ENCODE measurements at places on chromosomes 7 and 10. TPM values are rescaled to one million over a fixed set of nuclear protein-coding genes. Genes with fewer than 3 reads are reported as not detected.
A peak's percentile ranks its signal among the peaks of the same experiment; 100 is the strongest.

NPC1L1 gene
- not detected for total RNA-seq

- no peak overlapping the region for H3K4me3 ChIP-seq
- peaks cover 16% of the 10 kb centered on the region for H3K36me3 ChIP-seq
- H3K27ac ChIP-seq = no peak overlapping the region
- DNase-seq = no peak
- no peaks in the 10 kb centered on the region for H3K4me1 ChIP-seq
- no peaks in the 10 kb centered on the region for H3K27me3 ChIP-seq
Measured at GRCh38 chr10:113889911-113890310, 35.5 kb downstream of the NHLRC2 start.

ING3 gene
- total RNA-seq = 10.1 TPM

CYP3A4 gene
- total RNA-seq = not detected

PPP1R3C gene
- total RNA-seq = 238 TPM

- DNase-seq = no peak
- H3K4me1 ChIP-seq = peaks cover 5% of the 10 kb centered on the region
- no peak overlapping the region for H3K27ac ChIP-seq
- no peaks in the 10 kb centered on the region for H3K36me3 ChIP-seq
- H3K27me3 ChIP-seq = peaks cover 15% of the 10 kb centered on the region
Measured at GRCh38 chr7:150904011-150904909, 51.9 kb downstream of the AOC1 start.

DNA sequence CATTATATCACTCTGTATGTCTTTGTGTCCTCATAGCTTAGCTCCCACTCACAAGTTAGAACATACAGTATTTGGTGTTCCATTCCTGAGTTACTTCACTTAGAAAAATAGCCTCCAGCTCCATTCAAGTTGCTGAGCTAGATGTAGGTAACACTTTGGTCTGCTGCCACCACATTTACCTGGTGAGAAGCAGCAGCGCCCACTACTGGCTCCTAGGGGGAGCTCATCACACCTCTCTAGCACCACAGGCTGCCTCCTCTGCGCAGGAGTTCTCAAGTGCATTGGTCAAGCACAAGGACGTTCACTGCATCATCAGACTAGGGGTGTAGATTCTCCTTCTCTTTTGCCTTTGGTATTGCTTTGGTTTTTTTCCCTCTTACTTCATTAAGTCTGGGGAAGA lies 530.9 kb upstream of the AUTS2 start:
- H3K4me1 ChIP-seq = no peaks in the 10 kb centered on the region
- H3K4me3 ChIP-seq = no peak overlapping the region
- no peaks in the 10 kb centered on the region for H3K36me3 ChIP-seq
- H3K27me3 ChIP-seq = no peaks in the 10 kb centered on the region
- no peak overlapping the region for H3K27ac ChIP-seq

DNA sequence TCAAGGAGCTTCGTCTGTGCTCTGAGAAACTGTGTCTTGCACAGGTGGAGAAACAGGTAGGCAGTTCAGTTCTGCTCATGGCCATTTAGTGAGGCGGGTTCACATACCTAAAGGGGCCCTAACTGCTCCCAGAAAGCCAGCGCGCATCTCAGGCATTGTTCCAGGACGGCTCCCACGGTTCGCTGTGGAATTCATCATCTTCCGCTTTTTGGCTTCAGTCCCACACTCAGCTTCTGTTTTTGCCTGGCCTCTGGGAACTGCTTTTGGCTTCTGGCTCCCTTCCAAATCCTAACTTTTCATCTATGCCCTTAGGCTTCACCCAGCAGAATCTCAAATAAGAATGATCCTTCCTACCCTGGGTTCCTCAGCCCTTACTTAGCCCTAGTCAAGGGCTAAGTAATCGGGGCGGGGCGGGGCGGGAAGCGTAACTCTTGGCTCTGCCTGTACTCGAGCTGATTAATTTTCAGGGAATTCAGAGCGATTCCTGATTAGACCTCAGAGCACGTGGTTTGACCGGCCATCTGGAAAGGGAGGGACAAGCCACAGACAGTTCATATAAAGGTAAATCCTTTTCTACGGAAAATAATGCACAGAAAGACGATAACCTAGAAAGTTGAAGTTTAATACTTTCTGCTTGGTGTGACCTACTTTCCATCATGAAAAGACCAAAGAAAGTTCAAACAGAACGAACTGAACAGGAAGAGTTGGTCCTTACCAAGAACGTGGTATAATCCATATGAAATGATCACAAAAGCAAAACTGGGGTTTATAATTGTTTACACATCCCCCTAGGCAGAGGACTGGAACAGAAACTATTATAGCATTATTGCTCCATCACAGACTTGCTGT lies 105.7 kb downstream of the ST8SIA6 start:
- peak overlapping the region; percentile 63 for H3K27ac ChIP-seq
- H3K4me1 ChIP-seq = peaks cover 24% of the 10 kb centered on the region
- peak overlapping the region; percentile 62 for H3K4me3 ChIP-seq
- no peaks in the 10 kb centered on the region for H3K36me3 ChIP-seq
- DNase-seq = peak; percentile 94
- no peaks in the 10 kb centered on the region for H3K27me3 ChIP-seq

ADRB1 gene
- total RNA-seq = not detected

GNGT1 gene
- total RNA-seq = not detected

NOC3L gene
- total RNA-seq = 29.9 TPM

GRCh38 chr7:121198502-121198901 lies 130.3 kb upstream of the WNT16 start:
- no peaks in the 10 kb centered on the region for H3K27me3 ChIP-seq
- H3K4me1 ChIP-seq = no peaks in the 10 kb centered on the region
- DNase-seq = no peak
- H3K4me3 ChIP-seq = no peak overlapping the region
- H3K27ac ChIP-seq = no peak overlapping the region
- H3K36me3 ChIP-seq = no peaks in the 10 kb centered on the region

DNA sequence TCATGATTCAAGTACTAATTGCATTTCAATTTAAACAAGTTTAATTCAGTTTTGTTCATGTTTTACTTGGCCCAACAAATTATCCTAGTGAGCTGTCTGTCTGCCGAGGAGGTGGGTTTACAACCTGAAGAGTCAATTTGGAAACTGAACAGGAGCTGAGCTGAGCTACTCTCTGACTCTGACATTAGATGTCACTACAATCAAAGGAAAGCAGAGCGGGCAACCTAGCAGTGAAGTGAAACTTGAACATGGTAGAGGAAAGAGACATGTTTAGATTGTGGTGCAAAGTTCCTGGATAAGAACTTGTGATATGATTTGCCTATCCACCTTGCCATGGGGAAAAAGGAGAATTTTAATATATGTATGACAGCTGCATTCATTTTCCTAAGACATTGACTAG lies 9.6 kb upstream of the AGR3 start:
- H3K4me3 ChIP-seq = no peak overlapping the region
- H3K27ac ChIP-seq = no peak overlapping the region
- no peaks in the 10 kb centered on the region for H3K36me3 ChIP-seq
- DNase-seq = peak; percentile 66

- no peak for DNase-seq
- peaks cover 18% of the 10 kb centered on the region for H3K4me1 ChIP-seq
- H3K36me3 ChIP-seq = peaks cover 11% of the 10 kb centered on the region
- H3K4me3 ChIP-seq = no peak overlapping the region
Measured at GRCh38 chr7:158805414-158805813, 23.9 kb downstream of the ESYT2 start.

LIPN gene
- not detected for total RNA-seq

- H3K27me3 ChIP-seq = no peaks in the 10 kb centered on the region
- no peak overlapping the region for H3K27ac ChIP-seq
- DNase-seq = peak; percentile 54
- no peak overlapping the region for H3K4me3 ChIP-seq
- peaks cover 7% of the 10 kb centered on the region for H3K4me1 ChIP-seq
- H3K36me3 ChIP-seq = no peaks in the 10 kb centered on the region
Measured at GRCh38 chr7:41656366-41656765, 46.5 kb downstream of the INHBA start.

DNA sequence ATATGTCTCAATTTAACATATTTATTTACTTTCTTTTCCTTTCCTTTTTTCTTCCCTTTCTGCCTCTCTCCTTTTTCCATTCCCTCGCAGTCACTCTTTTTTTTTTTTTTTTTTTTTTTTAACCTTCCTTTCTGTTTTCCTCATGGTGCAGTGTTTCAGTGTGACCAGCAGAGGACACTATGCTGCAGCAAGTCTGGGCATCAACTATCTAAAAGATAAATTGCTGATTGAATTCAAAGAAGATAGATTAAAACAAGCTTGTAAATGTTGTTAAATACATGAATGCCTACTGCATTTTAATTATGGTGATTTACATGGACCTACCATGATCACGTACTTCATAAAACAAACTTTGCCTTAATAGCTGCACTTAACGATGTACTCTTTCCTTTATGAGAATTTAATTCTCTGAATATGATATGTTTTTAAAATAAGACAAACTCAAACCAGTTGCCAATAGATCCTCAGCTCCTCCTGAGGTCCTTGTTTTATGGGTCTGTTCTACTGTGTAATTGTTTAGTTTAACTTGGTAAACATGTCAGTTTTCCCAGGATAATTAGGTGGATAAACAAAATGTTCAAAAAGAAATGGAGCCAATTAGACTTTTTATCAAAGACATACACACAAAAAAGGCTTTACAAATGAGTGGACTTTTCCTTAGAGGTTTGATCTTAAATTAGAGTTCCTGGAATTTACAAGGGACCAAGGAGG lies 101.0 kb upstream of the AGR3 start:
- DNase-seq = peak; percentile 72
- H3K36me3 ChIP-seq = no peaks in the 10 kb centered on the region
- no peaks in the 10 kb centered on the region for H3K27me3 ChIP-seq
- H3K4me1 ChIP-seq = peaks cover 23% of the 10 kb centered on the region

DNA sequence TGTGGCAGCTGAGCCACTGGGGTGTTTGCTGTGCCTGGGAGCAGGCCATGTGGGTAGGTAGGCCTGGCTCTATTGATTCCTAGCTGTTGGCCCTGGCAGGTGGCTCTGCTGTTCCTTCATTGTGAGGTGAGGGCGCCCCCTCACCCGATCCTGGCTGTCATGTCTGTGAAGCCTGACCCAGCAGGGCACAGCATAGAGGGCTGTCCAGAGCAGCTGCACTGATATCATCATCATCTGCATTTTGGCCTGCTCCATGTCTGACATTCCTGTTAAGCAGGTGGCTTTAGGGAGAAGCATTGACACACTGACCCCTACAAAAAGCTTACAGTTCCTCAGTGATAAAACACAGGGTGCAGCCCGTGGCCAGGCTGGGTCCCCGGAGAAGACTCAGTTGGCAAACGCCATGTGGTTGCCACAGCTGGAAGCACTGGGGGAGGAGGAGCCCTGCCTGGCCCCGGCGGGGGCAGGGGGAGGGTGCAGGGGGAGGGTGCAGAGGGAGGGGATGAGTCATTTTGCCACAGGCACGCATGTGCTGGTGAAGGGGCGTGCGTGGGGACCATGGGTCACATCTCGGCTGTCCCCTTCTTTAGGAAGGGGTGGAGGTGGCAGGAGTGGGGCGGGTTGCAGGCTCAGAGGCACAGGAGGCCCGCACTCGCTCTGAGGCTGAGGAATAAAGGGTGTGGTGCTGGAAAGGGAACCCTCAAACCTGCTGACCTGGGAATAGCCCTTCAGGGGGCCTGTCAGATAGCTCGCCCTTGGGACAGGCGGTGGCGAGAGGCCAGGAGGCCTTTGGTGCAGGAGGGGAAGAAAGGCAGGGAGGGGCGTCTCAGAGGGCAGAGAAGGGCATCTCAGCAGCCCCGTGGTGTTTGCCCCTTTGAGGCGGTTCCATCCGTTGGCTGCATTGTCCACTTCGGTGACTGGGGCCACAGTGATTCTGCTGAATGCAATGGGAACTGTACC lies 31.6 kb downstream of the IKZF1 start:
- no peak overlapping the region for H3K4me3 ChIP-seq
- peaks cover 13% of the 10 kb centered on the region for H3K27me3 ChIP-seq
- H3K4me1 ChIP-seq = no peaks in the 10 kb centered on the region
- H3K36me3 ChIP-seq = no peaks in the 10 kb centered on the region

PAX4 gene
- not detected for total RNA-seq
